ENCODE measurements at places on chromosomes 5 and 9.

DNA sequence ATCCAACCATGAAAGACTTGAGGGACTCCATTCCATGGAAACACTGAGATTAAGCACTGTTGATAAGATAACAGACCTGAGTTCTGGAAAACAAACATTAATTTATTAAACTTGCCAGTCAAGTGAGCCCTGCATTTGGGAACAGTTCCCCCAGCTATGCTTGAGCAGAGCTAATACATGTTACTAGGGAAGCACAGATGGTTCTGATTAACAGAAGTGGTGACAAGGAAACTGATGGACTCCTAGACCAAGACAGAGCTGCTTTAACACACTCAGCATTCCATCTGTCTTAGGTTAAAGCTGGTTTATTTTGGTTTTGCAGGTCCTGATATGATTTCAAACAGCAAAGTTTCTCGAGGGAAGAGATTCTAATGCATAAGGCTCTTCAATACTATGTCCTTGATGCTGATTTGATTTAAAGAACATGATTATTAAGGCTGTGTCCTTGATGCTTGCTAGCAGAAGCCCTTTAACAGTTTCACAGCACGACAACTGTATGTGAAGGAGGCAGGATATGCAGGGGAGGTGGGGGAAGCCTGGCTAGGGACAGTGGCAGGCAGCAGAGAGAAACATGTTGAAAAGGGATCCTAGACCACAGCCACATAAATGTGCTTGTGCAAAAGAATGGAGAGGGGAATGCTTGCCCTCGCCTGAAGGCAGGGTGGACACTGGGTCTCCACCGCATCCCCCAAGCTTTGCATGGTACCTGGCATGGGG, 66.2 kb downstream of the ACTBL2 start:
- no peak for DNase-seq

GRCh38 chr5:158364367-158364766, 505.4 kb upstream of the CLINT1 start:
- DNase-seq, result no peak

DNA sequence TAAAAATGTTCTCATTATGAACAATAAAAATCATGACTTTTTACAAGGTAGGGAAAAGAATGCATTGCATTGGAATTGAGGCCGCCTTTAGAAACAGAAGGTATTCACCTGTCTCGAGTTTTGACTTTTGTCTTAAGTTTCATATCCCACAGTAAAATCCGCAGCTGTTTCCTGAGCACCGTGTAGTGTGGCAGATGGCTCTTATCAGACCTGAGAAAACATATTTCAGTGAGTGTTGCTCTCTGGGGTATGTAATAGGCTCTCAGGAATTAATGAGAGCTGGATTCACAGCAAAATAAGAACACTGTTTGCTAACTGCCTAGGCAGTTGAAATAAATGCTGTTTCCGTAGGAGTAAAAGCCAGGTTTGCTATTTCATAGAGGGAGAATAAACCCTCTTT, 221.4 kb downstream of the CFAP90 start:
- no peak for DNase-seq

DNA sequence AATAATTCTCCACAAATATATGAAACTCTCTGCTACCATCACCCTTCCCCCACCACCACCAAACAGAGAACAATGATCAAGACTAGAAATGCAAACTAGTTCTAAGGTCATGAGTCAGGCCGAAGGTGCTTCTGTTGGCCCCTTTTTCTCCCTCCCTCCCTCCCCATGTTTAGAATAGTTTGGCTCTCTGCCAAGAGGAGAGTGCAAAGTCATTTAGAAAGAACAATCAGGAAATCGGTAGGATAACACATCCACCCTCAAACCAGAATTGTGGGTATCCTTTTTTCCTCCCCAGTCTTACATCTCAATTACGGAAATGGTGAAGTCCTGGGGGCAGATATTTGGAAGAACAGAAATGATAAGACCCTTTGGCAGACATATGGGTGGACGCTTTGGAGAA, 170.1 kb downstream of the SLF1 start:
- no peak for DNase-seq

DNA sequence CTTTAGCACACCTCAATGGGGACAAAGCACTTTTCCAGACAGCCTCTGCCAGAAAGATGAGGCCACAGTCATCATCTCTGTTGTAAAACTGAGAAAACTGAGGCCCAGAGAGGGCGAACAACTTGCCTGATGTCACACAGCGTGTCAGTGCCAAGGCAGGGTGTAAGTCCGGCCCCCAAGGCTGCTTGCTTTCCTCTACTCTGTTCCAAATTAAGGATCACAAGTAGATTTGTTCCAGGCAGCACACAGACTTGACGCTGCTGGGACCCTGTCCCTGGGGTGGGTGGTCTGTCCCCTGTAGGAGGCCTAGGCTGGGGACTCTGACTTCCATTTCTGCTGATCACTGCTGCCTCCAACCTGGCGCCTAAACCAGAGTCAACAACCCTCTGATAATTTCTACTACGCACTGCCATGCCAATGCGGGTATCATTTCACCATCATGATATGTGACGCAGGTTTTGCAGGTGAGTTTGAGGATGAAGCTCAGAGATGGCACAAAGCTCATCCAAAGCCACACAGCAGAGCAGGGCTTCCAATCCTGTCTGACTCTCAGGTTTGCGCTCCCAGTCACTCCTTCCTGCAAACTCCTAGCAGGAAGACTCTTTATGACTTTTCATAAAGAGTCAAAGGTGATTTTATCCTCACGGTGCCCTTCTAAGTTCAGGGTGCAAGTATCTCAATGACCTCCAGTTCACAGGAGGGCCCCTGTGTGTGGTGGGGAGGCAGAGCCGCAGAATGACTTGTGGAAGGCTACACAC, 13.5 kb upstream of the RALGDS start:
- no peak for DNase-seq

DNA sequence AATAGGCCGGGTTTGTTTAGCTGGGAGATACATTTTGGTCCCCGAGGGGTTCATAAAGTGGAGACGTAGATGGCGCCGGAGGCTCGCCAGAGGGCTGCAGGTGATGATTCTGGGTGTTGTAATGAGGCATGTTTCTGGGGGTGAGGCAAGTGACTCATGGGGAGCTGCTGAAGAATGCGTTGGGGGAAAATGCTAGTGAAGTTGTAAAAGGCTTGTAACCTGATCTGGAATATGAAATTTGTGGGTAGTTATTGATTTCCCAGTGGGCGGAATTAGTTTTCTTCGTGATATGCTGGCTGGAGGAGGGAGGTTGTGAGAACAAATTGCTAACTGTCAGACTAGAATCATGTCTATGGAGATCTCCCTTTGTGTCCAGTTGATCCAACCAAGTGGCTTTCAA, 158.3 kb downstream of the DOCK2 start:
- no peak for DNase-seq

- DNase-seq, result no peak
These were observed 506 bp downstream of the ADAMTS19 start for GRCh38 chr5:129460672-129460935.

GRCh38 chr5:1516615-1517601, 6.9 kb downstream of the LPCAT1 start:
- DNase-seq, result peak; percentile 51

GRCh38 chr5:161580621-161581020, 34.1 kb upstream of the GABRB2 start:
- DNase-seq, result no peak

DNA sequence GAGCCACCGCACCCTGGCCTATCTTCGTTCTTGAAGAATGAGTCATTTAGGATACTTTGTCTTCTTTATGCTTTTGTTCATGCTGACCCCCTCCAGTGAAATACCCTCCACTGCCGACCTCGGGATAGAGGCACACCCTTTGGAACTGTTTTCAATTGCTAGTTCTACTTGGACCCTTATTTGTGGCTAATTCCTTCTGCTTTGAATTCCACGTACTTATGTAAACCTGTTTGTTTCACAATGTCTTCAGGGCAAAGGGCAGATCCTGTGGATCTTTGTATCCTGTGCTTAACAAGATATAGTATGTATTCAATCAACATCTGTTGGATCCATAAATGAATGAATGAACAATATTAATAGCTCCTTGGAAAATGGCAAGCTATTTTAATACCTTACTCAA, 19.6 kb upstream of the AOPEP start:
- no peak for DNase-seq

DNA sequence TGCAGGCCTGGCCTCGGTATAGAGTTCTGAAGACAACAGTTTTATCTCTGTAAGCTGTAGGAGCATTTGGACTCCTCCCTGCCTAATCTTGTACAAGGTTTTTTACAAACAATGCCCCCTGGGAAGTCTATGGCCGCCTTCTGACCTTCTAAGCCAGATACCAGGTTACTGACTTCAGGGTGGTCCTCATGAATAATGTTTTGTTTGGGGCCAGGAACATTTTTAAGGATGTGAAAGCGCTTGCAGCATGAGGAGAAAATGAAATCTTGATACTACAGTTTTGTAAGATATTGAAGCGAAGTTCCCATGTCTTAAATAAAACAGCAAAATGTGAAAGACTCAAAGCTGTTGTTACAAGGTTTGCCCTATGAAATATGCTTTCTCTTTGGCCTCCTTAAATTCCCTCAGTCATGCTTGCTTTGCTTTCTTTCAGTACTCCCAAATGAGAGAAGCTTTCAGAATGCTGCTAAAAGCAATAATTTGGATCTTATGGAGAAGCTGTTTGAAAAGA, 5.2 kb downstream of the ANKDD1B start:
- no peak for DNase-seq

DNA sequence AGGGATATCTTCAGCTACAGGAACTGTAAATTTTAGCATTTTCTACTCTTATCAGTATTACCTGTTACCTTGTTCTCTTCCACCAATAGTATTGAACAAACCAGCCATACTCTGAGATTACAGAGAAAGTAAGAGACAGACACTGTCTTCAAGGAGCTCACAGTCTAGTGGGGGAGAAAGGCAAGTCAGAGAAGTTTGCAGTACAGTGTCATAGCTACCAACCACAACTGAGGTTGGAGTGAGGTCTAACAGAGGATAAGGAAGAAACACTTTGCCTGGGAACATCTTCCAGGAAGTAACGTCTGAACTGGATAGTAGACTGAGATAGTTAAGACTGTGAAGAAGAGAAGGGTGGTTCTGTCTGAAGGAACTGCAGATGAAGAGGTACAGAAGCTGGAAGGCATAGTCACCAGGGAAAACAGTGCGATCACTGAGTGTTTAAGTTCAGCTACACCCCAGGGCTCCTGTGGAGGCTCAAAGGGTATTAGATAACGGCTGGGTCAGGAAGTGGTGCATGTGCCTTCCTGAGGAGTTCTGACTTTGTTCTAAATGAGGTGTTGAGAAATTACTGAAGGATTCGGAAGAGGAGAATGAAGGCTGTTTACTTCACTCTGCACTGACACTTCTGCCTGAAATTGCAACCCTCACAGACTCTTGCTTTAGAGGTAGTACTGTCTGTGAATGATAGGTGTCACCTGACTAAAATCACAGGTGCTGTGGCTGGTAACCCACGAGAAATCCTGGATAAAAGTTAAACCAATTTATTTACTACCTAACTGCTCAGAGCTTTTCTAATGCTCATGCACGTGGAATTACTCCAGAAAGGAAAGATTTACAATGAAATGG, 841.6 kb downstream of the MAT2B start:
- DNase-seq, result no peak

DNA sequence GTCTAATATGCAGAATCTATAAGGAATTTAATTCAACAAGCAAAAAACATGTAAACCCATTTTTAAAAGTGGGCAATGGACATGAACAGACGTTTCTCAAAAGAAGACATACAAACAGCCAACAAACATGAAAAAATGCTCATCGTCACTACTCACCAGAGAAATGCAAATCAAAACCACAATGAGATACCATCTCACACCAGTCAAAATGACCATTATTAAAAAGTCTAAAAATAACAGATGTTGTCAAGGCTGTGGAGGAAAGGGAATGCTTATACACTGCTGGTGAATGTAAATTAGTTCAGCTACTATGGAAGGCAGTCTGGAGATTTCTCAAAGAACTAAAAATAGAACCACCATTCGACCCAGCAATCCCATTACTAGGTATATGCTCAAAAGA, 3.1 kb upstream of the KLHL3 start:
- DNase-seq, result no peak

DNA sequence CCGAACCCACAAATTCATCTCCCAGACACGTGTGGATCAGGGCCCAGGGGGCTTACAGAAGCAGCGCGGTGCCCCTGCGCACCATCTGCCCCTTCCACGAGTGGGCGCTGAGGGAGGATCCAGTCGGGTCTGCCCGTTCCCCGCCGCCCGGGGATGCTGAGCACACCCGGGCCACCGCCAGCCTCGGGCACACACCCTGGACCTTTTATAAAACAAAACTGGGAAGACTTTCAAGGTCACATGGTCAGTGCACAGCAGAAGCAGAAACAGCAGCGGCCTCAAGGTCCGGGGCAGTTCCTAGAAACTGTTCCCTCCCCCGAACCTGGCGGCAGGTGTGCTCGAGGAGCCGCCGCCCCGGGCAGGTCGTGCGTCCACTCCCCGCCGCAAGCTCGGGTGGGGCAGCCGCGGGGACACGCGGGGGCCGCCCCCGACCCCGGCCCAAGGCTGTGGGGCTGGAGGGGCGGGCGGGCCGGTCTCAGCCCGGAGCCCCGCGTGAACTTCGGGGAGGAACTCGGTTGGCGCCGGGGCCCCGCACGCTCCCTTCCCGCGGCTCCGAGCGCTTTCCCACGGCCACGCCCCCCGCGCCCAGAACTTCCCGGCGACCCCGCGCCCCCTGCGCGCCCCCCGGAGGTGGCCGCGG, 633 bp upstream of the PPP1R26 start:
- no peak for DNase-seq

GRCh38 chr9:6896562-6896961, 138.8 kb downstream of the KDM4C start:
- no peak for DNase-seq

GRCh38 chr5:135641319-135641718, 62.5 kb upstream of the CXCL14 start:
- no peak for DNase-seq

GRCh38 chr5:106127341-106127781, 1543.4 kb downstream of the EFNA5 start:
- DNase-seq, result no peak

GRCh38 chr9:77013932-77014596, 5.4 kb upstream of the FOXB2 start:
- no peak for DNase-seq

DNA sequence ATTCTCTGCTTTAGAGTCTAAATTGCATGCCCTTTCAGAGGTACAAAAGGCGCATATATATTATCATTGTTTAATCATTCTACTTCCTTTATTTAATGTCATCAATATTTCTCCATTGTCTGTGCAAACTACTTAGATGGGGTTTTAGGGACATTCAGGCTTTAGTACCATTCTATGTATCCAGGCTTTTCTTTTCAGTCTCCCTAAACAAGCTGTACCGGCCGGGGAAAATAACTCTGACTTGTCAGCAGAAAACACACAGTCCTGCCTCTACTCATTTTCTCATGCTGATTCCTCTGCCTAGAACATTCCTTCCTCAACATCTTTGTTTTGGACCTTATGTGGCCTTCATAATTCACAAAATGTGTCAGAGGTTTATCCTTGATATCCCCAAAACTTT, 392.1 kb upstream of the DAB2 start:
- DNase-seq, result no peak

DNA sequence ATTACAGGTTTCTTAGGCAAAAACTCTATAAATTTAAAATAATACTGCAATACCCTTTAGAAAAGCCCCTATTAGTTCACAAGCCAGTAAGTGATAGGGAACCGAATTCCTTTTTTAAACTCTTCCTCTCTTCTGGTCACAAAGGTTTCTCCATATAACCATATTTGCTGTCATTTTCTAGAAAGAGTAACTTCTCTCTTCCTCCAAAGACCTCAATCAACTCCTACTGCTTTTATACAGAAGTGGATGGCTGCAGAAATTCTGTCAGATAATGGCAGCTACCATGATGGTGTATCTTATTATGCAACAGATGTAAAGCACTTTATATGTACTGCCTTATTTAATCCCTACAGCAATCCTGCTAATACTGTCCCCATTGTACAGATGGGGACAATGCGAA, 6.2 kb downstream of the TUT7 start:
- DNase-seq, result no peak

All from cardiac septum (tissue), 1 donor.